H1 (cell line): ENCODE measurements at places on chromosomes 7 and 10.

GRCh38 chr10:106705681-106706100 is 458.8 kb downstream of the SORCS1 start:
- DNase-seq: peak; percentile 36

DNA sequence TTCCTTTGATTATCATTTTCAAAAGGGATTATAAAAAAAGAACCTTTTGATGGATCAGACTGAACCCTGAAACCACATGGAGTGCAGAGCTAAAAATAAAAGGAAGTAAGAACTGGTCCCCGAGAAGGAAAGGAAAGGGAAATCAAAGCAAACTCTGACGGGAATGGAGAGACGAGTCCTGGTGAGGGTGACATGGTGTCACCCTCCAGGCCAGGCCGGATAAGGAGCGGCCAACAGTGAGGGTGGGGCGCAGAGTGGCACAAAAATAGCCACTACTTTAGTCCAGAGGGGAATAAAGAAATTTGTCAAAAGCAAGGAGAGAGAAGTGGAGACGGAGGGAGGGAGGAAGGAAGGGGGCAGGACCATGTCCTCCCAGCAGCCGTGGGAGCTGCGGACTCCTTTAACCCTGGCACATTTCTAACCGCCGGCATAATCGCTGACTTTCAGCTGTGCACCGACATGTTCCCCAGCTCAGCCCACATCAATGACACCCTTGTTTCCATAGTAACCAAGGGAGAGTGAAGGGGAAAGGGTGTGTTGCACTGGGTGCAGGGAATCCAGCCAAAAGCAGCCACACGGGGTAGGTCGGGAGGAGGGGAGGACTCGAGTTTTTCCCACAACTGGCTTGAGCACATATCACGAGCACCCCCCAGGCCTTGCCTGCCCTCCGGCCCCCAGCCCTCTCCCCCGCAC is 29.7 kb downstream of the TRIM8 start:
- no peak for DNase-seq

DNA sequence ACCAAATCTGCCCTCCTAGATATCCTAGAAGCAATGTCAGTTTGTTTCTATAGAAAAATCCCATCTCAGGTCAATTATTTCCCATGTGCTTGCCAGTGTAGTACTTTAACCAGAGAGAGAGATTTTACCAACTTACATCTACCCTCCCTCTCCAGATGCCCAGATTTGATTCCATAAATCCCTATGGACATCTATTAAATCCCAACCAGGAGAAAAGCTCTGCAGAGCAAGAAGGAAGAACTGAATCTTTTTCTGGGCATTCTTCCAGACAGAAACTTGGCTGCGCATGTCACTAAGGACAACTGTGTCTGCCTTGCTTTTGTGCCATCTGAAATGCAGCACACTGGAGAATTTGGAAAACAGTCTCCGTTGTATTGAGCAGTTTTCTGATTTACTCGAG is 597.6 kb downstream of the SORCS1 start:
- DNase-seq: no peak

- DNase-seq: no peak
Observed at GRCh38 chr10:14259696-14260566, 70.8 kb downstream of the FRMD4A start.

DNA sequence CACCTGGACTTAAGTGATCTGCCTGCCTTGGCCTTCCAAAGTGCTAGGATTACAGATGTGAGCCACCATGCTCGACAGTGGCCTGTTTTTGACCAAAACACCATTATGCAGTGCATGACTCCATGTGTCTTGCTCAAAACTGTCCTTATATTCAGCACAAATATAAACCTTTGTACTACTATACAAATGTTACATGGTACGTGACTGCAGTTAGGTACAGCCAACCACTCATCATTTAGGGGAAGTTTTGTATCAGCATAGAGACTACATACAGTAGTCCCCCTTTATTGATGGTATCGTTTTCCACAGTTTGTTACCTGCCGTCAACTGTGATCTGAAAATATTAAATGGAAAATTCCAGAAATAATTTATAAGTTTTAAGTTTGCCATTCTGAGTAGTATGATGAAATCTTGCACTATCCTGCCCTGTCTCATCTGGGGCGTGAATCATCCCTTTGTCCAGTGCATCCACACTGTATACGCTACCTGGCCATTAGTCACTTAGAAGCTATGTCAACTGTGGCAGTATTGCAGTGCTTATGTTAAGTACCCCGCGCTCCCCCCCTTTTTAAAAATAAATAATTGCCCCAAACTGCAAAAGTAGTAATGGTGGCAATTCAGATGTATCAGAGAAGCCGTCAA is 23.3 kb upstream of the ZNF282 start:
- no peak for DNase-seq

- no peak for DNase-seq
Observed at GRCh38 chr7:30799206-30799975, 28.2 kb downstream of the MINDY4 start.

GRCh38 chr7:4948402-4948801 is 10.6 kb downstream of the MMD2 start:
- DNase-seq: no peak
